ENCODE measurements at places on chromosomes 1 and 21.

DNA sequence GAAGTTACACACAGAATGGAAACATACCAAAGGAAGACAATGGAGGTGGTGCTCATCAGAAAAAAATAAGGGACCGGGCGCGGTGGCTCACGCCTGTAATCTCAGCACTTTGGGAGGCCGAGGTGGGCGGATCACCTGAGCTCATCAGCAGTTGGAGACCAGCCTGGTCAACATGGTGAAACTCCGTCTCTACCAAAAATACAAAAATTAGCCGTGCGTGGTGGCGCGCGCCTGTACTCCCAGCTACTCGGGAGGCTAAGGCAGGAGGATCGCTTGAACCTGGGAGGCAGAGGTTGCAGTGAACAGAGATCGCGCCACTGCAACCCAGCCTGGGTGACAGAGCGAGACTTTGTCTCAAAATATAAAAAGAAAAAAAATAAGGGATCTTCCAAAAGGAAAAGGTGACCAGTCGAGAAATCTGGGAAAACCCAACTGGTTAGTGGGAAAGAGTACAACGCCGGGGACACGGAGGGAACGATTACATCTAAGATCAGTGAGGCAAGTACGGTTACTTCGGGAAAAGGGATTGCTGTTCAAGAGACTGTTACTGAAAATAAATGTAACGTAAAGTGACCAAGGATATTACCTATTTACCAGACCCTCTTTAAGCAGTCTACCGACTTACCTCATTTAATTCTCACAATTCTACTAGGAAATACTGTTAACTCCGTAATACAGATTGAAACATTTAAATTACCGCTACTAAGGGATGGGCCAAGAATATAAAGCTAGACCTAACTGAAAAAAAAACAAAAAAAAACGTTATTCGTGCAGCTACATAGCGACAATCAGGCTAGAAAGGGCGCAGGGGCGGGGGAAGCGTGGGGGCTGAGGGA, 822 bp downstream of the CCT3 start:
- DNase-seq, result no peak

- DNase-seq, result no peak
Observed at GRCh38 chr1:241109039-241109438, 248.0 kb downstream of the RGS7 start.

- no peak for DNase-seq
Observed at GRCh38 chr1:186301448-186301847, 73.6 kb downstream of the TPR start.

DNA sequence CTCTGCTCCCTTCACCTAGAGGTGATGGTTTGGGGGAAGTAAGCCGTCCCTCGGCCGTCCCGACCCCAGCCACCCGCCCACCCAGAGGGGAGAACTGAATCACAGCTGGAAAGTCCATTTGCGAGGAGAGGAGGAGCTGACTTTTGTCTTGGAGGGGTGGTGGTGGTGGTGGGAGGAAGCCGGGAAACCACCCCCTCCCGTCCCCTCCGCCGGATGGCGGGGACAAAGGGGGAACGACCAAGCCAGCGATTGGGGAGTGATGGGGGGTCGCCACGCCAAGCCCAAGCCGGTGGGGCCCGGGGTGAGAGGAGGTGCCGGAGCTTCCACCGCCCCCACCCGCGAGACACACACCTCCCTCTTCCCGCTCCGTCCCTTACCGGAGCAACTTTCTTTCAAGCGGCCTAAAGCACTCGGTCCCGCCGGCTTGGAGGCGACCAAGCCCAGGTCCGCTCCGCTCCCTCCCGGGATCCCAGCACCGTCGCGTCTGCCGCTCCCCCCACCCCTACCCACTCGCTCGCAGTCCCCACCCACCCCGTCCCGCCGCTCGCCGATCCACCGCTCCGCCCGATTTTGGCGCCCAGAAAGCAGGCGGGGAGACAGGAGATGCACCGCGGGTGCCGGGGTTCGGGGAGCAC, 540 bp downstream of the ARHGEF2 start:
- no peak for DNase-seq

DNA sequence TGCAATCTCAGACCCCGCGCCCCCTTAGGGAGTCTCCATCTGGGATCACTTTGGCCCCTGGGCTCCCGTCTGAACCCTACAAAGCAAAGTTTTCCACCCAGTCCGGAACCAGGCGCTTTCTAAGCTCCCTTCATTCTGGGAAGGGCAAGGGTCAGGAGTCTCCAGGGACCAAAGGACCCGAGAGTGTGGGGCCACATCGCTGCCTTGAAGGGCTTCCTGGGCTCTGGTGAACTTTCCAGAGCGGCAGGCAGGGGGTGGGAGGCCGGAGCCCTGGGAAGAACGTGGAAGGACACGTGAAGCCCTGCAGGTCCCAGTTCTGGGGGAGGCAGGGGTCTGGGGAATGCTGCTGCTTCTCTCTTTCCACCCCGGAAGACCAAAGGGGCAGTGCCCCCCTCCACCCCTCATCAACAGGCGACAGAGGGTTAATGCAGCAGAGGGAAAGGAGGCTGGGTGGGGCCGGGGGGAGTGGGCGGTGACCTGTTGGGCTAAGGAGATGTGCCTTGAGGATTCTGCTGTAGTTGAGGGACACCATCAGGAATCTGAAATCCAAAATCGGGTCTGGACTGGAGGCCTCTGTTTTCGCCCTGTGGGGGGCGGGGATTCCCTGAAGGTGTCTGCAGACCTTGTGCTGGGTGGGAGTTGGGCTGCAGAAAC, 734 bp downstream of the CDK18 start:
- DNase-seq, result no peak
